ENCODE measurements at places on chromosomes 5 and 9.

- no peak for DNase-seq
Observed at GRCh38 chr9:131677049-131677443, 62.8 kb downstream of the RAPGEF1 start.

- DNase-seq = no peak
Observed at GRCh38 chr5:16548115-16548514, 68.7 kb downstream of the RETREG1 start.

GRCh38 chr9:4507306-4508130 is 17.2 kb downstream of the SLC1A1 start:
- no peak for DNase-seq

- DNase-seq = no peak
Observed at GRCh38 chr5:59605915-59606314, 287.6 kb downstream of the PDE4D start.

DNA sequence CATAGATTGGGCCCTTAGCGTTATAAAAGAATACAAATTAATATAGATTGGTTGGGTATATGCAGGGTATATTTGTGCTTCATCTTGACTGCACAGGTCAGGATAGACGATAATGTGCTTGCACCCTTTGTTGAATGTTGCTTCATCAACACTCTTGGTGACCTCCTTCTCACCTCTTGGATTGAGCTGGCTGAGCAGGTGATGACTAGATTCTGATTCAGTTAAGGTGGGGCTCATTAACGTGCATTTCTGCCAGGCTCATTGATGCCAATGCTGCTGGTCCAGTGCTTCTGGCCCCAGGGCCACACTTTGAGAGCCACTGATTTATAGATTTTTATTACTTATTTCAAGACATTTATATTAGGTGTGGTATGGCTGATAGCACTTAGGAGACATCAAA is 27.7 kb downstream of the PCSK5 start:
- DNase-seq = no peak

GRCh38 chr5:124605541-124605940 is 140.9 kb downstream of the ZNF608 start:
- DNase-seq = no peak

DNA sequence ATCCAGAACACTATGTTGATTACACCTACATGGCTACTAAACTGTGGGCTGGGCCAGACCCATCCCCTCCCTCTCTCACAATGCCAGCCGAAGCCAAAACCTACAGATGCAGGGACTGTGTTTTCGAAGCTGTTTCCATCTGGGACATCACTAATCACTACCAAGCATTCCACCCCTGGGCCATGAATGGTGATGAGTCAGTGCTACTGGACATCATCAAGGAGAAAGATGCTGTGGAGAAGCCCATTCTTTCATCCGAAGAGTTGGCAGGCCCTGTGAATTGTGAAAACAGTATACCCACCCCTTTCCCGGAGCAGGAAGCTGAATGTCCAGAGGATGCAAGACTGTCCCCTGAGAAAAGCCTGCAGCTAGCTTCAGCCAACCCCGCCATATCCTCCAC is 65.0 kb downstream of the ZNF462 start:
- DNase-seq = no peak

DNA sequence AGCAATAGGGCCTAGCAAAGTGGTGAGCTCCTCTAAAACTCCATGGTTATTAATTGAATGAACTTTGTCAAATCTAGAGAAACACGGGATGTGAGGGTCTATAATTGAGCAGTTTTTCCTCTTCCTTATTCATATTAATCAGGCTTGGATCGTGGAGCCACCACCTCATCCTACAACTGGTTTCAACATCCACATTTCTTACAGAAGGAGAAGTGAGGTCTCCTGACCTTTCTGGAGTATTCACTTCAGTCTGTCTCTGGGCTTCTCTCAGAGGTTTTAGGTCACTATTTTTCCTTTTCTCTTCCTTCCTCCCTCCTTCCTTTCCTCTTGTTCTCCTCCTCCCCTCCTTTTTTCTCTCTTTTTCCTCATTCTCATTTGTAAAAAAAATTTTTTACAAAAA is 177.3 kb upstream of the ACTBL2 start:
- no peak for DNase-seq

DNA sequence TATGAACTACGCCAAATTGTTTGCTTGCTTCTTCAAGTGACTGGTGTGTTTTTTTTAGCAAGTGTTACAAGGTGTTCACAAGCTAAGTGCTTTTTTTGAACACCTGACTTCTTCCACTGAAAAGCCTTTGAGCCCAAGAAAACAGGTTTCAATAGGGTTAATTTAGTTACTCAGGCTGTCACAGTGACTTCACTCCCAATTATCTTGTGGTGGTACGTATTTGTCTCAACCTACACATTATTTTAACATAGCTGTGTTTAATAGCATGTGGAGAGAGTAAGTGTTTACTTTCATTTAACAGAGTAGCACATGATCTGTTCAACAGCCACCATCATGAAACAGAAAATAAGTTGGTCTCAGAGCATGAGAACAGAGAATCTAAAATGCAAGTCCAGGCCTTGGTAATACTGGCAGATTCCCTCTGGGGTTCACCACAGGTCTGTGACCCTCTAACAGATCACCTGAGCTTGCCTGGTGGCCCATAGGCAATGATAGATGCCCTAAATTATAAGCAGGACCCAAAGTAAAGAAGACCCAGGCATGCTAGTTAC is 267.7 kb upstream of the SMARCA2 start:
- no peak for DNase-seq

GRCh38 chr5:150044712-150045111 is 41.6 kb downstream of the CSF1R start:
- DNase-seq = no peak

DNA sequence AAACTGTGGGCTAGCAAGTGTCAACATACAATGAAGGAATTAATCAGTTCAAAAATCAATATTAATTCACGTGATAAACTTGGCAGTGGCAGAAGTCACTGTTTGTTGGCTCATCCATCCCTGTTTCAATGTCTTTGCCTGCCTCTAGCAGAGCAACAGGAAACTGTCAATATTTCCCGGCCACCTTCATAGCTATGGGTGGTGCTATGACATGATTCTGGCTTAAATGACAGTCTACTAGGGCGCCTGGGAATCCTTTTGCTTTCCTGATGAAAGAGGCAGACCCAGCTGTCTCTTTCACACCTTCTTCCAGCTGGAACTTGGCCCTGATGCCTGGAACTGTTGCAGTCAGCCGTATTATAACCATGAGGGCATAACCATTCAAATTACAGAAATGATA is 72.1 kb upstream of the DNAH5 start:
- DNase-seq = no peak

- DNase-seq = no peak
Observed at GRCh38 chr9:83431101-83432060, 106.8 kb downstream of the FRMD3 start.

- DNase-seq = no peak
Observed at GRCh38 chr5:82922086-82922734, 155.0 kb downstream of the TMEM167A start.

DNA sequence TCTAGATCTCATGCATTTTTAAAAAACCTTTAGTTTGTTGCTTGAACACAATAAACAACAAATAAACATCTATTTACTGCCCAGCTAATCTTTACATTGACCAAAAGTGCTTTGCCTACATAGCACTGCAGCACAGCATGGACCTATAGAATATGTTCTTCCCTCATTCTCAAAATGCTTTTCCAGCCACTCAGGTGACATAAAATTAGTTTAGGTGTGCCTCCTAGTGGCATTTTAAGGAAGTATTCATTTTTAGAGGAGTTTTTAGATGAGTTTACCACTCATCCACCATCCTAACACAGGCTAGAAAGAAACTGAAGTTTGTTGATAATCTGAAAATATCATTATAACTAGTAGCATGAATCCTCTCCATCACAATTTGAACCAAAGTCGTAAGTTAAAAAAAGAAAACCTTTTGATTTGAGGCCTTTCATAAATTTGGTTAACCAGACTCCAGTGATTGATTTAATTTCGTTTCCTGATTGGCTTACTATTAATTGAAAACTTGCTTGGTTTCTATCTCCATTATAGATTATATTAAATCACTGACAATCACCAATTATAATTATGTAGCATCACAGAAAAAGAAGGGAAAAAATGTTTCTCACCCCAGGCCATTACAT is 12.6 kb downstream of the PLGRKT start:
- no peak for DNase-seq

GRCh38 chr5:115419846-115420585 is 123.6 kb upstream of the CCDC112 start:
- no peak for DNase-seq

DNA sequence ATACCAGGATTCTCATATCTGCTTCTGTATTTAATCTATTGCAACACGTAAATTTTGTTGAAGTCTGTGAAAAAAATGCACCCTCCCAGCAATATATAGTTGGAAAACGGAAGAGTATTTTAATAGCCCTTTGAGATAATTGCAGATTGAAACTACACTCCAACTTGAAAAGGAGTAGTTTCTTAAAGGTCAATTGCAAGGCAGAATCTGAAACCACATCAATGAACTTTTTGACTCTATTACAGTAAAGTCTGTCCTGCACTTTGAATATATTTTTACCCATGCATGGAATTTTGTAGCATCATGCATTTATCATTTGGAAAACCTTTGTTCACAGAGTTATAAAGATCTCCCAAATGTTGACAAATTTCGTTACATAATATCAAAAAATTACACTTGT is 311.6 kb upstream of the NREP start:
- no peak for DNase-seq

DNA sequence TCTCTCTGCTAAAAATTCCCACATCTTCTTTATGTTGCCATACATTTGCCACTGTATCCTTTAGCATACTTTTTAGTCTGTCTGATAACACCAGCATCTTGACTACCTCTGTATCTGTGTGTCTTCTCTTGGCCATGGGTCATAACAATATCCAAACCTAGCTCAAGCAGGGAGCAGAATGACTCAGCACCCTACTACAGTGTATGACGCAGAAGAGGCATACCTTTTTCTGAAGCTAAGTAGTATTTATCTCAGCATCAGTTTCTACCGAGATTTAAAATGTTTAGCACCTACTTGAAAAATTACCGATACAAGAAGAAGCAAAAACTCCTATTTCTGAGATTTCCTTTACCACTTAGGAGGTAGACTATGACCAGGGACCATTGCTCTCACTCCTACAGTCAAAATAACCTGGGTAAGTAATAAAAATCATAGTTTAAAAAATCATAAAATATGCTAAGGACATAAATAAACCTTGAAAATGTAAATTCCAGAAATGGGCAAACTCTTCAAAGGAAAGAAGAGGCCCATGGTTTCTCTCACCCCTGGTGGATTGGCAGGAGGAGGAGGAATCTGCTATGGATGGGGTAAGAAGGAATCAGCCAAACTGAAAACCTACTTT is 286.5 kb downstream of the MAST4 start:
- no peak for DNase-seq

DNA sequence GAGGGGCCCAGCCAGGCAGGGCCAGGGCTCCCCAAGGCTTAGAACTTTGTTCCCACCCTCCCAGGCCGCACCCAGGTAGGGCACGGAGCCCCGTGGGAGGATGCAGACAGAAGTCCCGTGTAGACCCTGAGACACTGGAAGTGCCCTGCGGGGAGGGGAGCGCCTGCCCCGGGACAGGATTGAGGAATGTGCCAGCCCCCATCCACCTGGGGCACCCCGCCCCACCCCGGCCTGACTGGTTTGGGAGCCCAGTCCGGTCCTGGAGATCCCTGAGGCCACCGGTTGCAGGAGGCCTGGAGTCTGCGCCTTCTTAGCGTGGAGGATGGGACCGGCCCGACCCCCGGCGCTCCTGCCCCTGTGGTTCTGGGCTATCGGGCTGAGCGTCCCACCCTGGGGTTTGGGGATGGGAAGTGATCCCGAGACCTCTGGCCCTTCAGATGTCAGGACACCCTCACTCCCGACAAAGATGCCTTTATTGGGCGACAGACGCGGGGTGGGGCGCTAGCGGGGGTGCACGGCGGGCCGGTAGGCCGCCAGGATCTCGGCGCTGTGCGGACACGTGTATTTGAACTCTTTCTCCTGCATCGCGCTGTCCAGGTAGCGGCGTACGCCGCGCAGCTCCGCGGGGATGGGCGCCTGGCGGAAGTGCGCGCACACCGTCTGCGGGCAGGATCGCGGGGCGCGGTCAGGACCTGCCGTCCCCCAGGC is 2.0 kb downstream of the CLIC3 start:
- no peak for DNase-seq

- no peak for DNase-seq
Observed at GRCh38 chr9:121133104-121133816, 58.5 kb downstream of the CNTRL start.

- DNase-seq = no peak
Observed at GRCh38 chr5:111722140-111722539, 34.9 kb downstream of the NREP start.

- DNase-seq = no peak
Observed at GRCh38 chr5:160504906-160505305, 83.3 kb downstream of the PTTG1 start.

GRCh38 chr9:129962451-129962864 is 80.5 kb downstream of the FNBP1 start:
- no peak for DNase-seq

DNA sequence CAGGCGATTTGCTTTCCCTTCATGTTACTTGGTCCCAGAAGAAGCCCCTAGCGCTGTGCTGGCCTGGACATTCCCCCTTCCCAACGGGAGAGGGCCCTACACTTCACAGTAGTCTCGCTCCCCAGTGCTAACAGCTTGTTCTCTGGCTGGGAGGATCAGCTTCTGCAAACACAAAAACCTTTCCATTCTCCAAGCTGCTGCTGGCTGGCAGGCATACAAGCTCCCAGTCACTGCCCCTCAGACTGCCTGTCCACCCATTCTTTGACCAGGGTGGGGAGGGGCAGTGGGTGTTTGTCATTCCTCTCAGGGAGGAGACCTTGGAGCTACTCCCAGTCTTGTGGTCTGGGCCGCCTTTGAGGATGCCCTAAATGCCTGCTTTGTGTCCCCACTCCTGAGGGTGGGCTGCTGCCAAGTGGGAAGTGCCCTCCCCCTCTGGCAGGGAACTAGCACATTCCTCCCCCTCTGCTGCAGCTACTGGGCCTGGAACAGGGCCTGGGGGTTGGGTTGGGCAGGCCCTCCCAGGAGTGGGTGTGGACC is 20.8 kb downstream of the ENHO start:
- no peak for DNase-seq

GRCh38 chr9:133664173-133665050 is 28.2 kb downstream of the DBH start:
- DNase-seq = no peak

DNA sequence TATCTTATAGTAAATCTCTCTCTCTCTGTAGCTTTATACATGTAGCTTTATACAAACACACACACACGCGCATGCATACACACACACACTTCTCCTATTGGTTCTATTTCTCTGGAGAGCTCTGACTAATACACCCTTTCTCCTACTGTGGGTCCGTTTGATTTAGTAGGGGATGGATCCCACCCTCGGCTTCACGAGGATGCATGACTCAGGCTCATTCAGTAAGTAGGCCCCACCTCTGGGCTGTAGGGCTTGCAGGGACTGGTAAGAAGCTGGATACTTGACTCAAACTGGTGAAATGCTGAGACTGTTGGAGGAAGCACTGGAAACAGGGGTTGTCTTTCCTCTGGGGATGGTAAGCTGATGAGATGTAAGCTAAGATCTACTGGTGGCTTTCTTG is 98.7 kb downstream of the SLC24A2 start:
- DNase-seq = no peak

GRCh38 chr5:152259702-152260101 is 145.4 kb downstream of the NMUR2 start:
- DNase-seq = no peak
